ENCODE measurements at places on chromosomes 7 and 10.

DNA sequence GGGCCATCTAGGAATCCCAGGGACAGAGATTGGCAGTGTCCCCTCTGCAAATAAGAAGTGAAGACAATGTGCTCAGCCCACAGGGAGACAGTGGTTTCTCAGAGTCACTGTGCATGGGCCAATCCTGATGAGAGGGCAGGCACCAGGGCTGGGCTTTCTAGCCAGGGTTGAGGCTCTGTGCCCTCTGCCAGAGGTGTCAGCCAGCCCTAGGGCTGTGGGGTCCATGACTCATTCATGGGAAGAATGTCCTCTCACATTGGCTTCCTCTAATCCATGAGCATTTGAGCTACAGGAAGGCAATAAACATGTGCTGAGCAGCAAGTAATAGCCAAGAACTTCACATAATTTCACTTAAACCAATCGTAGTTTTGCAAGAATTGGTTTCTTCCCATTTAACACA lies 482.0 kb upstream of the MGMT start:
- DNase-seq, result no peak

GRCh38 chr7:80775482-80775881 lies 137.0 kb downstream of the CD36 start:
- no peak for DNase-seq

DNA sequence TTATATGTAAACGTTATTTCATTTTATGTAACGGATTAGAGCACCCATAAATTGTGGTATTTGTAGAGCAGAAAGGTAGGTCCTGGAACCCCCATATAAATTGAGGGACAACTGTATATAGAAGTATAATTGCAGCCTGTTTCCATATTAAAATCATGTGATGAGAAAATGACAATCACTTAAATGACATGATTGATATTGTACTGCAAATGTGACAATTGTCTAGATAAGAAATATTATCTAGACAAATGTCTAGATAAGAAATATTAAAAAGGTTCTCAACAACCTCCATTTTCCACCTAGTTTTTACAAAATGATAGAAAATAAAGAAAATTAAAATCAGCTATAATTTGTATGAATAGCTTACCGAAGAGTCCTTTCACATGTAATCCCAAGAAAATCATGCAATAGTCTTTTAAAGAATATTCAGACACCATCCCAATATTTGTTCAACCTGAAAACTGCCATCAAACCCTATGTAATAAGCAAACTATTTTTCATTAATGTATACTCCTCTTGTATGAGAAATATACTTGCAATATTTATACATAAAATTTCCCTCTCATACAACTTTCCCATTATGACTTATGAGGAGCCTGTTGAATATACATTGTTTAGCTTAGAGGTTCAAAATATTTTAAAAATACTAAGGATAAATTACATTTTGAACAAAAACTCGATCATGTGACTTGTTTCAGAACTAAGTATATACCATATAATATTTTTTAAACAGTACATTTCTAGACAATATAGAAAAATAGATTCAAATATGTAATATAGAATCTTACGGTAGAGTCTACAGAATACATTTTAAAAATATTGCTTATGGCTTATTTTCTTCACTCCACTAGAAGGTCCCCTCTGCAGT lies 153.2 kb downstream of the CRPPA start:
- no peak for DNase-seq

GRCh38 chr10:78199005-78199725 lies 165.5 kb downstream of the RPS24 start:
- DNase-seq, result no peak

- DNase-seq, result no peak
These were observed 186.2 kb upstream of the MTPN start for GRCh38 chr7:136163340-136163801.

DNA sequence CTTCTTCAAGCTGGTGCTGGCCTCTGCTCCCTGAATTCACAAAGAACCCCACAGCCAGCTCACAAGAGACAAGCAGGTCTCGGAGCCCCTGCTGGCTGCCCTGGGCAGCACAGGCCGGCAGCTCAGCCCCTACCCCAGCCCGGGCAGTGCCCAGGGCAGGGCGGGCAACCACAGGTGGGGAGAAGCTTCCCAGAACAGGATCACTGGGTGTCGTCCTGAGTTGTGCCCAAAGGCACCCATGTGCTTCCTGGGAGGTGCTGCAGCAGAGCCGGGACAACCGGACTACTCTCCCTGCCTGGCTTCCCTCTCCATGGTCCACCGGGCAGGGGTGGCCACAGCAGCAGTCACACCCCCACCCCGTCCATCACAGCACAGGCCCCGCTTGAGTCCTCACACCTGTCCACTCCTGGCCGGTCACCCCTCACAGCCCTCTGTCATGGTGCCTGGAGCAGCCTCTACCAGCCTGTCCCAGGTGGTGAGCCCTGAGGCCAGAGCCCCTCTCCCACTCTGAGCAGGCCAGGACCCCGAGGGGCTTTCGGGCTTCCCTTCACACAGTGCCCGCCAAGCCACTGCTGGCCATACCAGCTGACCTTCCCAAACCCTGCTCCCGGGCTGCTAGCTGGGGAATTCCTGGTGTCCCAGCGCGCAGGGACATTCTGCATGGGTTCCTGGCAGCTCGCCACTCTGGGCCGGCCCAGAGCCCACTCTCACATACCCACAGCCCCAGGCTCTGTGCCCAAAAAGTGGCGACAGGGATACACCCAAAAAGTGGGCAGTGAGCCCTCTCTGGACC lies 3.1 kb downstream of the RASGEF1A start:
- DNase-seq, result no peak

- no peak for DNase-seq
These were observed 115.7 kb downstream of the CCDC71L start for GRCh38 chr7:106545275-106545674.

- DNase-seq, result no peak
These were observed 2.5 kb downstream of the ZEB1 start for GRCh38 chr10:31321396-31321941.

- DNase-seq, result no peak
These were observed 2.3 kb upstream of the FZD9 start for GRCh38 chr7:73431041-73431835.

GRCh38 chr7:133139350-133139749 lies 57.5 kb upstream of the CHCHD3 start:
- DNase-seq, result no peak

GRCh38 chr10:89242345-89242684 lies 9.3 kb downstream of the LIPA start:
- DNase-seq, result no peak

- DNase-seq, result peak; percentile 53
These were observed 652 bp downstream of the PCGF5 start for GRCh38 chr10:91220954-91221675.

DNA sequence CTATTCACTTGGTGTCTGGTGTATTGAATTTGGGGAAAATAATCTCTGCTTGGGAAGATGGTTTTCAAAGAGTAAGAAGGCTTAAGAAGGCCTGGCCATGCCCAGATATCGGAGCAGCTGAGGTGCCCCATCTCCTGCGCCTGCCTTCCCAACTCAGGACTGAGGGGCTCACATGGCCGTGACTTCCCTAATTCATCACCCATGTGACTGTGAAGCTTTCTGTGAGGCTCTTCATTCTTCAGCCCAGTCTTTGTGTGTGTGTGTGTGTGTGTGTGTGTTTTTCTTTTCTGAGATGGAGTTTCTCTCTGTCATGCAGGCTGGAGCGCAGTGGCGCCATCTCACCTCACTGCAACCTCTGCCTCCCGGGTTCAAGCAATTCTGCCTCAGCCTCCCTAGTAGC lies 53.2 kb downstream of the PROSER2 start:
- no peak for DNase-seq

- DNase-seq, result no peak
These were observed 105.9 kb downstream of the PLPP4 start for GRCh38 chr10:120562956-120563355.

GRCh38 chr7:41918597-41918996 lies 215.7 kb upstream of the INHBA start:
- DNase-seq, result no peak

DNA sequence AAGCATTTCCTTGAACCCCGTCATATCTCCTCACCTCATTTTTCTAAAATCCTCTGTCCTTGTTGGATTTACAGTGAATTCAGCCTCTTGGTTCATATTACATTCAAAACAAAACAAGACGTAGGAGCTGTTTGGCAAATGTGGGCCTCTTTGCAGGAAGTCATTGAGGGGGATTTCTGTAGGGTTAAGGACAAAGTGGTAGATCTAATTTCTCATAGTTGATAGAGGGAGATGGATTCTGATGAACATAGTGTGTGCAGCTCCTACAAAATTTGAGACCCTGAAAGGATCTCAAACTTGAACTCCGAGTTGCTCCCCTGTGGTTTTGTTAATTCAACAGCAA lies 682 bp downstream of the TBXAS1 start:
- DNase-seq, result no peak

DNA sequence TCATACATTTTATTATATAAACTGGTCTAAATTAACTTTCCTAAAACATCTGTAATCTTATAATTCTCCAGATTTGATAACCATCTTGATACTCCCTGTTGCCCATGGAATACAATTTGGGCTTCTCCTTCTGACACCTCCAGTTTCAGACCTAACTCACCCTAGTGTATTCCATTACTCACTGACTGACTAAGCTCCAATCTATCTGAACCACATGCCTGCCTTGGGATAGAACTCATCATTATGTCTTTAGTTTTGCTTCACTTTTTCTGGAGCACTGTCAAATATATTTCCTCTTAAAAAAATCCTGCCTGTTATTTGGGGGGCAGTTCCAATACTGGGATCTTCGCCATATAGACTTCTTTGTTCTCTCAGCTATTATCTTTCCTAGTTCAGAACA lies 4.9 kb upstream of the FOXP2 start:
- no peak for DNase-seq

GRCh38 chr7:36763132-36763816 lies 39.0 kb upstream of the AOAH start:
- DNase-seq, result no peak

GRCh38 chr10:30454744-30455510 lies 20.9 kb downstream of the MAP3K8 start:
- DNase-seq, result peak; percentile 5

GRCh38 chr7:80089366-80089765 lies 45.3 kb upstream of the GNAI1 start:
- DNase-seq, result no peak

DNA sequence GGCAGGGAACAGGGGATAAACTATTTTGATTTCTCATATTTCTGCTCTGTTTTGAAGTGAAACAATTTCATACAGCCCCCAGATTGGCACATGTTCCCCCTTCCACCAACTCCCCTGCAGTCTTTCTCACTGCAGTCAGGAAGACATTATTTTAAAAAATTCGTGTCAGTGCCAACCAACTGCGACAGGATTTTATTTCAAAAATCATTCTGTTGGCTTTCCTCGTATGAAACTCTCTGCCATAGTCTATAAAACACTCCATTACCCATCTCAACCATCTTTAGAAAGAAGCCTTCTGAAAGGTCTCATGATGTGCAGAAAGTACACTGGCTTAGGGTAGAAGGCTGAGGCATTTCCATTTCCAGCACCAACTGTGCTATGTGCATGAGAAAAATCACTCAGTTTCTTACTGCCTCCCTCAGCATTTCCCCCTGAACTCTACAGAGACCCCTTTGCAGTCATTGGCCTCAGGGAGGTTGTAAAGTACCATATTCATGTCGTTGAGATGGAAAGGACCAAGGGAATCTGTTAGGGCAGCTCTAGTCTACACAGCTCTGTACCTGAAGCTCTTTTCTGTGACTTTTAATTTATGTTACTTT lies 46.9 kb downstream of the STEAP1B start:
- DNase-seq, result no peak

- DNase-seq, result no peak
These were observed 2.6 kb downstream of the CRHR2 start for GRCh38 chr7:30679664-30680063.

DNA sequence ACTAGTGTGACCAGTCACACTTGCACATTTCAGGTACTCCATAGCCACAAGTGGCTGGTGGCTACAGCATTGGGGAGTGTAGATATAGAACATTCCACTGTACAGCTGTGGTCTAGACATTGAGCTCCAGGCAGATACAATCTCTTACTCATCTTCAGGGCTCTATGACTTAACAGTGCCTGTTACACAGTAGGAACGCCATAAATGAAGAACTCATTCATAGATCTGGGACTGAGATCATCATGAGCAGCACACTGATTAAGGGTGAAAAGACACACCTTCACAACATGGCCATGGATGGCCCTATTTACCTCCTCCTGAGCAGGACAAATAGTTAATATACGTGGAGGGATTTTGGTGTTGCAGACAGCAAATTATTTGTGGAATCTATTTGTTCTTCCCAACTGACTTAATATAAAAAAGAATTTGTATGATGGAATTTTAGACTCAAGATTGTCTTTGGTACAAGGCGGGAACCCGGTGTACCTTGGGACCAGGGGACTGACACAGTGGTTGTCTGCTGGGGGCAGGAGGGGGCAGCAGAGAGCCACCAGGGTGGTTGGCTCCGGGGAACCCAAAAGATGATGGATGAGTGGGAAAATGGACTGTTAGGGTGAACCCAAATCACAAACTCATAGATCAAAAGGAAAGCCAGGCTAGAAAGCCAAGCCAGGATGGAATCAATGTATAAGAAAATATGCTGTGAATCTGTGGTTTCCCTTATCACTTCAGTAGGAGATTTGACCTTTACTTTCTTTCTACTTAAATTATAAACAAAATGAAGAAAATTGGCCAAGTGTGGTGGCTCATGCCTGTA lies 24.3 kb upstream of the CPA2 start:
- DNase-seq, result peak; percentile 60

DNA sequence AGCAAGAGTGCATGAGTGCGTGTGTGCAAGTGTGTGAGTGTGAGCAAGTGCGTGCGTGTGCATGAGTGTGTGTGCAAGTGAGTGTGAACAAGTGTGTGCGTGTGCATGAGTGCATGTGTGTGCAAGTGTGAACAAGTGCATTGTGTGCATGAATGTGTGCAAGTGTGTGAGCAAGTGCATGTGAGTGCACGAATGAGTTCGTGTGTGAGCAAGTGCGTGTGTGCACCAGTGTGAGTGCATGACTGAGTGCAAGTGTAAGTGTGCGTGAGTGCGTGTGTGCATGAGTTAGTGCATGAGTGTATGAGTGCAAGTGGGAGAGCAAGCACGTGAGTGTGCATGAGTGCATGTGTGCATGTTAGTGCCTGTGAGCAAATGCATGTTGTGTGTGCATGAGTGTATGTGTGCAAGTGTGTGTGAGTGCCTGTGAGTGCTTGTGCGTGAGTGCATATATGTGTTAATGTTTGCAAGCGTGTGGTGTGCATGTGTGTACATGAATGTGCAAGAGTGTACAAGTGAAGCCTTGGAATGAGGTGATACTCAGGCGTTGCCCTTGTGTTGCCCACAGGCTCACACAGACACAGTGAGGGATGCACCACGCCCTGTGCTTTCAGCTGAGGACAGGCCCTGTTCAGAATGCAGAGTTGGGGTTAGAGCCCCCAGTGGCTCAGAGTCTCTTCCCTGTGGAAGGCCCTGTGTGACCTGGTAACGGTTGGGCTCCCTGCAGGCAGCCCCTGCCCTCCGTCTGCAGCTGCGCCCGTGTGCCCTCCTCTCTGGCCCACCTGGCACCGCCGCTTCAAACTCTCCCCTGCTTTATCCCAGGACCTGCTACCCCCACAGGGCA lies 97.1 kb downstream of the NKX6-2 start:
- DNase-seq, result no peak

GRCh38 chr7:63925262-63925625 lies 73.4 kb upstream of the ZNF722 start:
- DNase-seq, result peak; percentile 35

GRCh38 chr7:118218413-118219156 lies 5.9 kb upstream of the ANKRD7 start:
- DNase-seq, result no peak

- DNase-seq, result no peak
These were observed 17.6 kb upstream of the SH2D4B start for GRCh38 chr10:80519936-80520650.
